ENCODE measurements at places on chromosomes 6 and 20.

DNA sequence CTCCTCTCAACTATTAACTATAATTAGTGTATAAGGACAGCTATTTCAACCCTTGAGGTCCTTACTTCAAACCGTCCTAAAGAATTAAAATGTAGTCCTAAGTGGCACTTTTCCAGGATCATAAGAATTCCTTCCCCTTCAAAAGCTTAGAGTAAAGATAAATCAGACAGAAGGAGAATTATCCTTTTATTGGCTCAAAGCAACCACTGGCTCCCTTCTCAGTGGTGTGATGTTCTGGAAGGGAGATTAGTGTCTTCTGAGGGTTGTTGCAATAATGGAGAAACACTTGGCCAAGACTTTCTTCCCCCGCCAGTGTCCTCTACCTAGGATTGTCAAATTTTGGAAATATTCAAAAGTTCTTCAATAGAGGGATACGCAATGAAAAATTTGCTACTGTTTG, 89.1 kb upstream of the PLEKHG1 start:
- DNase-seq, result no peak

DNA sequence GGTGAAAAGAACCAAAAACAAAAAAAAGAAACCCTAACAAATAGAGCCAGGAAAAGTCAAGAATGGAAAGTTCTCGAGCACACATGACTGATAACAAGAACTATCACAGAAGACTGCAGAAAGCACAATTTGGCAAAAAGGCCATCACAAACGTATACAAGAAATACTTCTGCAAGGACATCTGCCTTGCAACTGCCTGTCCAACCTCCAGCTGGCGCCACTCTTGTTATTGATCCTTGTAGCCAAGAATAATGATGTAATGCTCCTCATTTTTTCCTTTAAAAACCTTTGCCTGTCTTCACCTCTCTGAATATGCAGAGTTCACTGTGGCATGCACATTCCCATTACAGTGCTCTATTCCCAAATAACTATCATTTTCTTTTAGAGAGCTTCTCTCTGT, 87.9 kb upstream of the BMP5 start:
- peak; percentile 26 for DNase-seq

GRCh38 chr20:5863040-5863833, 87.1 kb downstream of the TRMT6 start:
- peak; percentile 84 for DNase-seq

DNA sequence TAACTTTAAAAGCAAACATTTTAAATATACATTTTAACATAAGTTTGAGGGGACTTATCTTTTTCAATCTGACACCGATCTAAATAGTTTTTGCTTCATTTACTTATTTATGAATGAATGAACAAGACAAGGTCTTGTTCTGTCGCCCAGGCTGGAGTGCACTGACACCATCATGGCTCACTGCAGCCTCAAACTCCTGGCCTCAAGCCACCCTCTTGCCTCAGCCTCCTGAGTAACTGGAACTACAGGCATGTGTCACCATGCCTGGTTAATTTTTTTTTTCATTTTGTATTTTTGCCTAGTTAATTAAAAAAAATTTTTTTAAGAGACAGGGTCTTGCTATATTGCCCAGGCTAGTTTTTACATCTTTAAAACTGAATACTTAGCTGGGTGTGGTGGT, 25.4 kb downstream of the FBXO9 start:
- DNase-seq, result peak; percentile 64

DNA sequence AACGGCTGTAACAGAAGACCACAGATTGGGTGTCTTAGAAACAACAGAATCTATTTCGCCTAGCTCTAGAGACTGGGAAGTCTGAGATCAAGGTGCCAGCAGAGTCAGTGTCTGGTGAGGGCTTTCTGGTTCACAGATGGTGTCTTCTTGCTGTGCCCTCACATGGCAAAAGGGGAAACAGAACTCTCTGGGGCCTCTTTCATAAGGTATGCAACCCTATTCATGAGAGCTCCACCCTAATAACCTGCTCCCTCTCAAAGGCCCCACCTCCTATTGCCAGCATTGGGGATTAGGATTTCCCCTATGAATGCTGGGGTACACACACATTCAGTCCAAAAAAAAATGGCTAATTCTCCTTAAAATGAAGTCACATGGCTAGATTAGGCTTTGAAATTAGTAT, 10.0 kb downstream of the TXNDC5 start:
- no peak for DNase-seq

GRCh38 chr6:12033770-12034169, 21.7 kb downstream of the HIVEP1 start:
- DNase-seq, result peak; percentile 95

DNA sequence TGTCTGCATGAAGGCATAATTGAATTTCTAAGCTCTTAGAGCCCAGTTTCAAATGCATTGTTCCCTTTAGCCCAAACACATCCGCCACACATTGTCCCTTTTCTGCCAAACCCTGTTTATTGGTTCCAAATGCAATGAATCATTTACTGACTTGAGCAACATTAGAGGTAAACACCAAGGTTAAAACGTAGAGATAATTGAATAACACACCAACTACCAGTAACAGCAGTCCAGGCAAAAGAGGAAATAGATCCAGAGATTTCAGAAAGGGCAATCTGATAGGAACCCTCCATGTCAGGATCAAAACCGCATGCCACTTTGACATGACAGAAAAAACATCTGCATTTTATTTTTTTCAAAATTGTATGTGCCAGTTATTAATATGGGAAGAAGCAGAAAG, 114.8 kb downstream of the PKHD1 start:
- DNase-seq, result no peak

GRCh38 chr6:168193816-168194721, 115.1 kb upstream of the FRMD1 start:
- DNase-seq, result no peak

DNA sequence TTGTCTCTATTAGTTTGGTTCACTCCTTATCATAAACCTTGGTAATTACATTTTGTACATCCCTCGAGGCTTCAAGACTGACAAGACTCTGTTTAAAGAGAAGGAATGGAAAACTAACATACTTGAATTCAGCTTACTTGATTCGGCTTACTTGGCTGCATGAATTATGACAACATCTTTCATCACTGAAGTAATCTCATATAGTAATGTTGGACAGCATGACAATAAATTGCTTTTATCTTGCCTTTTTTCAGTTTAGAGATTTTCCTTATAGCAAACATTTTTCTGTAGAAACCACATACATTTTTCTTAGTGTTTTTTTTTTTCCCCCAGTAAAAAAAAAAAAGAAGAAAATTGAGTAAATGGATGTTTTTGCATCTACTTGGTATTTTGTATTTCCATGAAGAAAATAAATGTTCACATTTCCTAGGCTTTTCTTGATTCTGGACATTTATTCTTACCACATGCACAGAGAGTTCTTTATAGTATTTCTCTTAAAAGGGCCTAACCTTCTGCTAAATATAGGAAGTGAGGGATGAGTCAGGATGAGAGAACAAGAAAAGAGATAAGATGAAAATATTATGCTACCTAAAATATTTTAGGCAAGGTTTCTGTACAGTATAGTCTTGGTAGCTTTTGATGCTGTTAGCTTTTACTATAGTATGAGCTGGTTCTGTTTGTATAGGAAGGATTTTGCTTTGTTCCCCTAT, 101.0 kb upstream of the HDGFL1 start:
- no peak for DNase-seq

GRCh38 chr6:28530777-28531176, 5.1 kb downstream of the GPX5 start:
- no peak for DNase-seq

DNA sequence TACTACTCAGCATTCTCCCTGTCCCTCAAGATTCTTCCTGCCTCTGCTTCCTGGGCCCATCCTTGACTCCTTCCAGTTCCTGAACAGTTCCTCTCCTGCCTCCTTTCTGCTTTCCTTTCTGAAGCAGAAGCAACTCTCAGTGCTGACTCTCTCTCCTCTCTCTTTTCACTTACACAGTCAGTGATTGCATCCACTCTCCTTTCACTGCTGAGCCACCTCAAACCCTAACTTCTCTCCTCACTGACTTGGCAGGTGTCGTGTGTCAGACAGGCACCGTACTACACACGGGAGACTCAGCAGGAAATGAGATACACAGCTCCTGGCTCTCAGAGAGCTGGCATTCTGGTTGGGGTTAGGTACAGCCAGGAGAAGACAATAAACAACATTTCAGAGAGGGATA, 5.6 kb downstream of the ABHD16A start:
- DNase-seq, result peak; percentile 27

DNA sequence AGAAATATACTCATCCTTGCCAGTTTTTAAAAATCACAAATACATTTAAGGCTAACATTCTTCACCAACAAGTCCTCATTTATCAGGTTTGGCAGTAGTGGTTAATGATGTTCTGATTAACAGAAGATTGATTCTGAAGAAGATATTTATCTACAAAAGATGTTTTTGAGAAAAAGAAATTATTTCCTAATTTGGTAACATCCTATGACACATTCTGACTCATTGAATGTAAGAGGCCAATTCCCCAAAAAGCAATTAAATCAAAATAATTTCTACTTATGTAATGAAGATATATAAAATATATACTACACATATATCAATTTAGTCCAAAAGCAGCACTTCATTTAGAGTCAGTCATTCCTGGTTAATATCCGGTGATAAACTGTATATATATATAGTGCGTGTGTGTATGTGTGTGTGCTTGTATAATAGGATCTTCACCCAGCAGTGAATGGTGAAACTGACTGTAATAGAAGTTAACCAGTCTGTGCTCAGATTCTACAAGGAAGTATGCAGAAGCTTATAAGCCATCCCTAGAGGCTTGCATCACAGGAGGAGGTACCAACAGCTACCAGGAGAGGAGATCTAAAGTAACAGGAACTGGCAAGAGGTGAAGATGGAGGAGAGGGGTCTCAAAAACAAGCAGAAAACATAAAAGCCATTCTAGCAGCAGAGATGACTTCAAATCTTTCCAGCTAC, 82.9 kb upstream of the MARCKS start:
- DNase-seq, result peak; percentile 24

DNA sequence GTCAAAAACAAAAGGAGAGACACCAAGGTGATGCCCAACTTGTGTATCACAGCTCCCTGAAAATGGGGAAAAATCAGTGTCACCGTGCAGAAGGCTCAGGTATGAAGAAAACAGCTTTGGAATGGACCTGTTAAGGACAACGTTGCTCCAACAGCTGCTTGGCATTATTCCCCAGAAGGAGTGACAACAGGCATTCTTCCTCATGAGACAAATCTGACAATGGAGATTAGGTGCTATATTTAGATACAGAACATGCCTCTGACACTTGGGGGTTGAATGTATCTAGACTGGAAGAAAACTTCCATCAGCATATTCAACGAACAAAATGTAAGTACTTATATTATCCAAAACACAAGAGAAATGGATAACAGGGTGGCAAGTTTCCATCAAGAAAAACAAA, 87.7 kb downstream of the MBOAT1 start:
- no peak for DNase-seq

DNA sequence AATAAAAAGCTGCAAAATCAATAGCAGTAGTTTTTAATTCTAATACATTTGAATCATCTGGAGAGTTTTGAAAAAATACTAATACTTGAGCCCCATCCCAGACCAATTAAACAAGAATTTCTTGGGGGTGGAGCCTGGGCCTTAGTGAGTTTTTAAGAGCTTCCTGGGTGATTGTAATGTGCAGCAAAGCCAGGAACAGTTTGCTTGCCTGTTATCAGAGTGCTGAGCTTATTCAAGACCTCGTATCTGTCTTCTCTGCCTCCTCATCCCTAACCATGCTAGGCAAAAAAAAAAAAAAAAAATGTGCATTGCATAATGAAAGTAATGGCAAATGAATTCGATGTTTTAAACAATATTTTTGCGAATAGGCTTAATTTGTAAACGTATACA, 36.4 kb upstream of the MYB start:
- no peak for DNase-seq

- DNase-seq, result no peak
Observed at GRCh38 chr6:36111526-36111925, 18.8 kb upstream of the MAPK13 start.

- no peak for DNase-seq
Observed at GRCh38 chr6:14272737-14273085, 155.1 kb downstream of the CD83 start.

GRCh38 chr6:91681296-91681695, 1094.4 kb upstream of the MAP3K7 start:
- no peak for DNase-seq

- DNase-seq, result no peak
Observed at GRCh38 chr20:43786885-43787284, 60.1 kb upstream of the GTSF1L start.

DNA sequence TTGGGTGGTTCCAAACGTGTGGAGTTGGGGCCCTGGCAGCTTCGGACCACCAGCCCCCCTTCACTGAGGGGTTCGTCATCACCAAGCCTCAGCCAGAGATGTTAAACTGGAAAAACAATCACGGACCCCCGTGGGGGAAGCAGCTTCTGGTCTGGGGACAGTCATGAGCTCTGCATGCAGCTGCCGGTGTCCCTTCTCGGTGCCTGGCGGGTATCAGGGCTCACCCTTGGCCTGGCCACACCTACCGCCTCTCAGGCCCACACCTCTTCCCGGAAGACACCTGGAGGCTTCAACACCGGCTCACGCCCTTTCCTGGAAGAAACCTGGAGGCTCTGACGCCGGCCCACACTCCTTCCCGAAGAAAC, 77.8 kb upstream of the BHLHE23 start:
- DNase-seq, result no peak

DNA sequence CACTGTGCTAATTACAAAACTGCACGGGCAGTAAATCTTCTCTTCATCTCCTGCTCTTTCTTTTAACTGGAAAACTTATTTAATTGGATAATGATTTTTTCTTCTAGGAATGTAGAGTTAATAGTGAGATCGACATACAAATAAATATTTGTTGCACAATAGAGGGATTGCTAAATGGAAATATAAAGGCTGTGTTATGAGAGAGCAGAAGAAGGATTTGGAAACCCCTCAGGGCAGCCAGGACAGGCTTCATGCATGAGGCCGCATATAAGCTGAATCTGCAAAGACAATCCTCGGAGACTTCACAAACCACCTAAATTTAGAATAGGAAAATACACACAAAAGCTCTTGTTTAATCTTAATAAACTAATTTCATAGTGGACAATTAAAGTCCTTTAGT, 2.9 kb upstream of the TAAR1 start:
- DNase-seq, result no peak

- peak; percentile 73 for DNase-seq
Observed at GRCh38 chr20:9043364-9043763, 25.5 kb upstream of the PLCB4 start.

GRCh38 chr20:4029505-4030467, 14.4 kb upstream of the RNF24 start:
- no peak for DNase-seq

GRCh38 chr6:111220383-111221031, 133.2 kb downstream of the SLC16A10 start:
- no peak for DNase-seq

GRCh38 chr6:146965110-146965689, 239.0 kb upstream of the STXBP5 start:
- DNase-seq, result no peak

Measured in epithelial cell of esophagus (primary cell).